ENCODE measurements at places on chromosomes 5 and 9.

GRCh38 chr9:76756268-76756640 is 8.0 kb upstream of the PCA3 start:
- peak; percentile 32 for DNase-seq

- DNase-seq = peak; percentile 40
These were observed 78.1 kb upstream of the NREP start for GRCh38 chr5:111834926-111835599.

- DNase-seq = no peak
These were observed 541 bp upstream of the TBCA start for GRCh38 chr5:77776554-77777206.

GRCh38 chr9:127873886-127874285 is 3.6 kb downstream of the AK1 start:
- DNase-seq = no peak

GRCh38 chr5:30600892-30601291 is 592.6 kb upstream of the CDH6 start:
- no peak for DNase-seq

DNA sequence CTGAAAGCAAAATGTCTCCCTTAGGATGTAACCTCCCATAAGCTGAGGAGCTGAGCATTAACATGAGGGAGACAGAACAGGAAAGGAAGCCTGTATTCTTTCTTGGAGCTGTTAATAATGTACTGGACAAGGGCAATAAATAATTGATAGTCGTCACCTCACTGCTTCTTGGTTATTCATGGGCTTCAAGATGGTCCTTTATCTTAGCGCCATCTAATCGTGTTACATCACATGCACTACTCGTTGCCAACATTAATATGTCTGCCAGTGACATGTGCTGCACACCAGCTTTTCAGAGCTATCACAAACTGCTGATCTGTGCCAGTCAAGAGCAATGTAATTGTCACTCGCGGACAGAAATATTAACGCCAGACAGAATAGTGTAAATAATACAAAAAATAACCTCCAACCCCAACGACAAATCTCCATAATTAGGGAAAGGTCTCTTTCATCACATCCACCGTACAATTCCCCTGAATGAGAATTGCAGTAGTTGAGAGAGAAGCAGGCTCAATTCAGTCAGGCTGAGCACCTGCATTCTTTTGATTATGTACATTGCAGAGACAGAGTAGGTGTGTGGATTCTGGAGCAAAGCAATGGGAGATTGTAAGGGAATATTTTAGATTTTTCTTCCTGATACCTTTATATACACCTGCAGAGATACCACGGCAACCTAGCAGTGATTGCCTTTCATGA is 267.1 kb downstream of the SPATA31D1 start:
- DNase-seq = no peak

GRCh38 chr9:134738869-134739659 is 97.5 kb downstream of the COL5A1 start:
- peak; percentile 2 for DNase-seq

DNA sequence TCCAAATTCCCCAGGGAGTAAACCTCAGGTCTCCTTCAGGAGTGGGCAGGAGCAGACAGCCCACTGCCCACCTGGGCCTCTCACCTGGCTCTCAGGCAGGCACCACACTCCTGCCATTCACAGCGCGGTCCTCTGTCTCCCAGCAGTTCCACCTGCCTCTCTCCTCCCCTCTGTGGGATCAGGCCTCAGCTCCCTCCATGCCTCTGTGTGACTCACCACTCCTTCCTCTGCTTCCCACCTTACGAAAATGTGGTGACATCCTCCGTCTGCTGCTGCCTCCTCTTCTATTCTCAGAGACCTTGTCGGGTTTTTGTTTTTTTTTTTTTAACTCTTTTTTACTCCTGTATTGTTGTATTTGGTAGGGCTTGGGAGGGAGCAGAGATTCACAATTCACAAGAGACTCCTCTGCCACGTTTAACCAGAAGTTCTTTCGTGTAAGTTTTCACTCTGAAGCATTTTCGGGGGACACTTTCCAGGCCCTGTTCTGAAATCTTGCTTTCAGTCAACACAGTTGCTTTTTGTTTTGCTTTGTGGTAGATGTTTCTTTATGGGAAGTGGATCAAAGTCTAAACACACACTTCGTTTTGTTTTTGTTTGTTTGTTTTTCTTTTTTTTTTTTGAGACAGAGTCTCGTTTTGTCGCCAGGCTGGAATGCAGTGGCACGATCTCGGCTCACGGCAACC is 21.1 kb upstream of the CDKN2AIPNL start:
- DNase-seq = peak; percentile 41

DNA sequence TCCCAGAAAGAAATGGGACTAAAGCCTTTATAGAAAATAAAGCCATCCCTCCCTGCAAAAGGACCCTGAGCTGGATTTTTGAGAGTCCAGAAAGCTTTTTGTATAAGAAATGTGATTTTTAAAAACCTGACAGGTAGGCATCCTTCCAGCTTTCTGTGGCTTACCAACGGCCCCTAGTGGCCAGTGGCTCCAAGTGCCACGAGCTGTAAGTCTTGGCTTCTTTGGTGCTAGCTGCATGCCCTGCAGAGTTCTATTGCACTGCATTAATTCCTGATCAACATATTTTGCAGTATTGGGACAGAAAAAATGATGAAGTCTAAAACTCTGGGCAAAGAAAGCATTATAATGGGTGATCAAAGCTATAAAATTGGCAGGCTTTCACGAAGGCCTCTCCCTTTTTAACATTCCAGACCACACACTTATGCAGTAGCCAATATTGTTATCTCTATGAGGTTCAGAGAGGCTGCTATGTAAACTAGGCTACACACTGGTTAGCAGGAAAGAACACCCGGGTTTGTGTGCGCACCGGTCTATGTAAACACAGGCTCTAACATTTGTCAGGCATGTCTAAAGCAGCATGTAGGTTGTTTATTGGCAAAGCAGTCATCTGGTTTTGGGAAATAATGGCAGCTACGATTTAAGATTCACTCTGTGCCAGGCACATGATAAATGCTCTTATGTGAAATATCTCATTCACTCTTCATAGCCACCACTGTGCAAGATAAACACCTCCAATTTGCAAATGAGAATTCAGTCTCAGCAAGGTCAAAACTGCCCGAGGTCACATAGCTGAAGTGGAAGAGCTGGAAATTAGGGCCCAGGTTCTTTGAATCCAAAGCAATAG is 55.2 kb downstream of the NMUR2 start:
- DNase-seq = peak; percentile 55

DNA sequence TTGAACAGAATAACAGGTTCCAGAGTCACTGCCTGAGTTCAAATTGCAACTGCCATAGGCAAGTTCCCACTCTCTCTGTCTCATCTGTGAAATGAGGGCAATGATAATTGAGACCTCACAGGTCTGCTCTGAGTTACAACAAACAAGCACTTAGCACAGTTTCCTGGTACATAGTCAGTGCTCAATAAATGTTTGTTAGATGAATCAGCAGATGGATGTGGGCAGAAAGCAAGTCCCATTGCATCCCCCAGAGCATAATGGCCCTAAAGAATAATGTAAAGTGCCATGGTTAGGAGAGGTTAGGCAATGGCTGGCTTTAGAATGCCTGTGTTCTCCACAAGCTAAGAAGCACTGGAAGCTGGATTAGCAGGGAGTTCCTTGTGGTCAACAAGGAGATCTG is 136.5 kb upstream of the LARP1 start:
- DNase-seq = peak; percentile 36
